ENCODE measurements at places on chromosomes 11 and 22.

- no peak for DNase-seq
Measured at GRCh38 chr11:94926271-94926625, 47.1 kb downstream of the CWC15 start.

- DNase-seq: no peak
Measured at GRCh38 chr11:126704096-126704495, 296.5 kb downstream of the KIRREL3 start.

- DNase-seq: no peak
Measured at GRCh38 chr11:43561832-43562231, 118.7 kb upstream of the HSD17B12 start.

DNA sequence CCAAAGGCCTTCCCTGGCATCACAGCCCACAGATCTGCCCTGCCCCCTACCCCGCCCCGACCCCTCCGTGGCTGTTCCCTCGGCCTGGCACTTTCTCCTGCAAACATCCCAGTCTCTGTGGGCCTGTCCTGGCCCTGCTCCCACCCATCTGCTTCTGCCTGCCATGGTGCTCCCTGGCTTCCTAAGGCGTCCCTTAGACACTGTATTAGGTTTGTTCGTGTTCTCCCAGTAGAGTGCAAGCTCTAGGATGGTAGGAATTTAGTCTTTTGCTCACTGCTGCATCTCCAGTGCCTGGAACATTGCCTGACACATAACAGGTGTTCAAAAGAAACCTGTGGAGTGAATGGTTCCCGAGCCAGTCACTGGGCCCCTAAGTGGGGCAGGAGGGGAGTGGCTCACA, 69.6 kb upstream of the PITPNB start:
- no peak for DNase-seq

GRCh38 chr22:38954414-38955043, 2.9 kb upstream of the APOBEC3A start:
- no peak for DNase-seq

- DNase-seq: no peak
Measured at GRCh38 chr11:14973621-14974514, 1.7 kb upstream of the CALCA start.
